ENCODE measurements at places on chromosomes 11 and 22. TPM values are rescaled to one million over a fixed set of nuclear protein-coding genes. Genes with fewer than 3 reads are reported as not detected.

The ROM1 gene
- total RNA-seq = 9.7 TPM

GRCh38 chr22:24952837-24953383 is 394 bp downstream of the KIAA1671 start:
- DNase-seq = peak; percentile 67

The TRIM22 gene
- total RNA-seq = 30.3 TPM

- no peak for DNase-seq
Observed at GRCh38 chr11:17811352-17811751, 76.8 kb downstream of the KCNC1 start.

DNA sequence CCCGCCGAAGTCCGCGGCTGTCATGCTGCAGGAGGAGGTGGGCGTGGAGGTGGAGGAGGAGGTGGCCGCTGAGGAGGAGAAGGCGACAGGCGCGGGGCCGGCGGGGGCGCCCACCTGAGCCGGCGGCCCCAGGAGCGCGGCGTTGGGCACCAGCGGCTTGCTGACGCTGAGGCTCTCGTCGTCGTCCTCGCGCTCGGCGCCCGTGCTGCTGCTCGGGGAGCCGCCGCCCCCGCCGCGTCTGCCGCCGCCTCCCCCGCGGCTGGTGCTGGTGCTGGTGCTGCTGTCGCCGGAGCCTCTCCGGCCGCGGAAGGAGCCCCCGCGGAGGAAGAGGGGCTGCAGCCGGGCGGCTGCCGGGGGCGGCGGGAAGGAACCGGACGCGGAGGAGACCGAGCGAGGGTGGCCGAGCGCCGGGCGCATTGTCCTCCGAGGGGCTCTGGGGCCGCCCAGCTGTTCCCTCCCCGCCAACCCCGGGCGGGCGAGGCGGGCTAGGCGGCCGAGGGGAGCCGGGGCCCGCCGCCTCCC is 388 bp downstream of the TMEM121B start:
- DNase-seq = peak; percentile 31

DNA sequence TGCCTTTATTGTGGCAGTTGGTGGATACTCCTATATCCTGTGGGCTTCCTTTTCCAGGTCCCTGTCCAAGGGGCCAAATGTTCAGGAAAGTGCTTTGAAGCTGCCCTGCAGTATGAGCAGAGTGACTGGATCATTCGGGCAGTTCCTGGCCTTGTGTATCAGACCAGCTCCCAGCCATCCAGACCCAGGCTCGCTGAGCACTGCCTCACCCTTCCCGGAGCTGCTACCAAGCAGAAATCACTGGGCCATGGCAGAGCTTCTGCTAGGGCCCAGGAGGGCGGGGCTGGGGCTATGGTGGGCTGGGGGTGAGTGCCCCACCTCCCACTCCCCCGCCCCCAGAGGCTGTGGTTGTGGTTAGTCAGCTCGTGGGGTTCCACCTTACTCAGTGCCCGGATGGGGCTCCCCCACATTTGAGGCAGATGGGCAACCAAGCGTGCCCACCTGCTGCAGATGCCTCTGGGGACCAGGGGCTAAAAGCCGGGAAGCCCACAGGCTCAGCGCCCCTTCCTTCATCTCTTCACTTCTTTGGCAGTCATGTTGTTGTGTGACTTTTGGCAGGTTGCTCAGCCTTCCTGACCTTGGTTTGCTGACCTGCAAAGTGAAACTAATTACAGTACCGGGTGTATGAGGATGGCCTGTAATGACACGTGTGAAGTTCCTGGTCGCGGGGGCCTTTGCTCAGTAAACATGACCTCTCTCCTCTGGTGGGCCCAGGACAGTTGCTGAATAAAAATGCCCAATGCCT is 2.1 kb upstream of the LRRC32 start:
- no peak for DNase-seq

The KCNE3 gene
- 4.1 TPM for total RNA-seq

The WT1 gene
- total RNA-seq = 189 TPM

The HPX gene
- total RNA-seq = 2.7 TPM

GRCh38 chr11:72812604-72812966 is 1.6 kb upstream of the ATG16L2 start:
- no peak for DNase-seq

GRCh38 chr11:10727146-10727851 is 23.7 kb upstream of the CTR9 start:
- no peak for DNase-seq

The SLC17A6 gene
- total RNA-seq = not detected

DNA sequence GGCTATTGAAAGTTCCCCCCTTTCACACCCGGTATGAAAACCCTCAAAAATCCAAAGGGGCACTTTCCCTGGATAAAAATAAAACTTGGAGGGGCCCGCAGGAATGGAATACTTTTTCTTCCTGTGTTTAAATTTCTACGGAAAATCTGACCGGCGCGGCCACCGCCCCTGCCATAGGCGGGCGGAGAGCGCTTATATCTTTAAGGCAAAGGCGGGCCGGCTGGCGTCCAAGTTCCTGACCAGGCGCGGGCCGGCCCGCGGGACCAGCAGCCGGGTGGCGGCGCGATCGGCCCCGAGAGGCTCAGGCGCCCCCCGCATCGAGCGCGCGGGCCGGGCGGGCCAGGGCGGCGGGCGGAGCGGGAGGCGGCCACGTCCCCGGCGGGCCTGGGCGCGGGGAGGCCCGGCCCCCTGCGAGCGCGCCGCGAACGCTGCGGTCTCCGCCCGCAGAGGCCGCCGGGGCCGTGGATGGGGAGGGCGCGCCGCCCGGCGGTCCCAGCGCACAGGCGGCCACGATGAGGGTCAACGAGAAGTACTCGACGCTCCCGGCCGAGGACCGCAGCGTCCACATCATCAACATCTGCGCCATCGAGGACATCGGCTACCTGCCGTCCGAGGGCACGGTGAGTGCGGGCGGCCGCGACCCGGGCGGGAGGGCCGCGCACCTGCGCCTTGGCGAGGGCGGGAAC is at the start of gene ANO1:
TSS of gene ANO1 (plus strand) at position 223 of the 686 bp plus-strand sequence. CDS start at position 513, 290 bp downstream.
- peak; percentile 28 for DNase-seq

The DRICH1 gene
- total RNA-seq = 44.2 TPM

The OR52N4 gene
- not detected for total RNA-seq

GRCh38 chr22:39369186-39369585 is 19.4 kb downstream of the SYNGR1 start:
- no peak for DNase-seq

GRCh38 chr11:16013649-16014275 is 342.6 kb downstream of the SOX6 start:
- no peak for DNase-seq

GRCh38 chr11:96207459-96208449 is 135.2 kb downstream of the MAML2 start:
- no peak for DNase-seq

DNA sequence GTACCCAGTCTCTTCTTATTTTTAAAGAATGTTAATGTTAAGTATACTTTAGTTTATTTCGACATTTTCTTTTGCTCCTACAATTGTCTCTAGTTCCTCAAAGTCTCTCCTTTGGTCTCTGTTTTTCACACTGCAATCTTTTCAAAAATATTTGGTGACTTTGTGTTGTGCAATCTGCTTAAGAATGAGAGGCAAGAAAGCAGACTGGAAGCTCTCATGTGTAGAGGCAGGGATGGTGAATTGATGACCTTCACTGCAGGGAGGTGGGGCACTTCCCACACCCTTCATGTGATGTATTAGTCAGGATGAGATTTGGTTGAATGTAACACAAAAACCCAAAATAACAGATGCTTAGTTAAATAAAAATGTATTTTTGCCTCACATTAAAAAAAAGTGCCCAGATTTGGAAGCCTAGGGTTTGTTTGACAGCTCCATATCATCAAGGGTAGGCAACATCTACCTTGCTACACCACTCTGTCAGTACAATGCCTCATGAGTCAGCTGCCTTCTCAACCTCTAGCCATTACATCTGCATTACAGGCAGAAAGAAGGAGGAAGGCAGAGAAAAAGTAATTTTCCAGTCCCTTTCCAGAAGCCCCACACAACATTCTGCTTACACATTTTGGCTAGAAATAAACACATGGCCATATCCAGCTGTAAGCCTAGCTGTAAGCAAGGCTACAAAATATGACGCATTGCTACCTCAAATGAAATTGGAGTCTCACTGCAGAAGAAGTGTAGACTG is 3.8 kb upstream of the MMP27 start:
- no peak for DNase-seq

DNA sequence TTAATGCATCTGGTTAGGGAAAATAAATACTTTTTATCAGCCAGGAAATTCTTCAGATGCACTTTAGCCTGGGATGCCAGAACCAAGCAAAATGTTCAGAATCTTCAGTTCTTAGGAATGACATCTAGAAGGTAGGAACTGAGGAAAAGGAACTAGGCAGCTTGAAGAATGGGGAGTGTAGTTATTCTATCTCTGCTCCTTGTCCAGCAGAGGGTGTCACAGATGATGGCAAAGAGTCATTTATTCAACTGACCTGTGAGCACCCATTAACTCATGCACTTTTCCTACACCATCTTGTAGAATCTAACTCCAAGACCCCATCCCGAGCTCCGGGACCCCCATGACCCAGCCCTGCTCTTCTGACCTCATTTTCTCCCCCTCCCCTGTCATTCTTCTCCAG is 122.1 kb upstream of the ISX start:
- no peak for DNase-seq

DNA sequence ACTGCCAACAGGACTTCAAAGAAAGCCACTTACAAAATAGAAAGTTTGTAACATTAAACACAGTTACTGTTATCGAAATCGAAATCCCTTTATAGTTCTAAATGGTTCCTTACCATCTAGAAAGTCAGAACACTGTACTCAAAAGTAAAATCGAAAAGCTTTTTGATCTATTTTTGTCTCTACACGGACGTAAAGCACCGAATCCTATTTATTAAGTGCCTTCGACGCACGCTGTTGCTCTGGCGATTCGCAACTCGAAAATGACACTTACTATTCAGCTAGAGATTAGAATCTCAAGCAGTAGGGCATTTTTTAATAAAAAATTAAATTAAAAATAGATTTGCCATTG is 78.3 kb downstream of the LARGE1 start:
- no peak for DNase-seq

GRCh38 chr22:45429981-45430775 is 16.7 kb downstream of the RIBC2 start:
- DNase-seq = no peak

GRCh38 chr11:128520888-128521681 is 66.3 kb downstream of the ETS1 start:
- no peak for DNase-seq

DNA sequence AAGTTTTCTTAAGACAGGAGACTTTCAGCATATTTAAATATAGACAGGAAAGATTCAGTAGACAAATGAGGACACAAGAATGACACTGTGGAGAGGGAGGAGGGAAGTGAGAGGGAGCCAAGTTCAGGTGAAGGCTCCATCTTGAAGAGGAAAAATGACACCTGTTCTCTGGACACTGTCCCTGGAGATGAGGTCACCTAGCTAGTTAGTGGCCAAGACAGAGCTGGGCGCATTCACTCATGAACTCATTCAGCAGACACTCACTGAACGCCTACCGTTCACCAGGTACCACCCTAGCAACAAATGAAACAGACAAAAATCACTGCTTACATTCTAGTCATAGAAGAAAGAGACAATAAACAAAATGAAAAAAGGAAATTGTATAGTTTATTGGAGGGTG is 103.3 kb upstream of the PARVA start:
- no peak for DNase-seq

The NAV2 gene
- 6.0 TPM for total RNA-seq

GRCh38 chr11:114099392-114100178 is 40.1 kb downstream of the ZBTB16 start:
- no peak for DNase-seq

DNA sequence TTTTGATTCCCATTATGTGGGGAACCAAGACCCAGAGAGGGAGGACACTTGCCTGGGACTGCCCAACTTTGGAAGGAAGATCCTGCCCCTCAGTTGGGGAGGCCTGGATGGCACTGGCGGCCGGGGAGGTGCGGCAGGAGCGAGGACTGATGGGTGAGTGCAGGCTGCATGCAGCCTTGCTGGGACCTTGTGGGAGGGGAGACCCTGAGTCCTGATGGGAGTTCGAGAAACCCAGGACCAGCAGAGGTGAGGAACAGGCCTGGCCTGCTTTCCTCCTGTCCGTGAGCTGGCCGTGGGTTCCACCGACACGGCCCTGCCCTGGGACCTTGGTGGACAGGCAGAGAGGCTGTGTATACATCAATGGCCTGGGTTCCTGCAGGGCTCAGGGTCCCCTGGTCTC is 19.3 kb upstream of the SMIM38 start:
- DNase-seq = no peak

DNA sequence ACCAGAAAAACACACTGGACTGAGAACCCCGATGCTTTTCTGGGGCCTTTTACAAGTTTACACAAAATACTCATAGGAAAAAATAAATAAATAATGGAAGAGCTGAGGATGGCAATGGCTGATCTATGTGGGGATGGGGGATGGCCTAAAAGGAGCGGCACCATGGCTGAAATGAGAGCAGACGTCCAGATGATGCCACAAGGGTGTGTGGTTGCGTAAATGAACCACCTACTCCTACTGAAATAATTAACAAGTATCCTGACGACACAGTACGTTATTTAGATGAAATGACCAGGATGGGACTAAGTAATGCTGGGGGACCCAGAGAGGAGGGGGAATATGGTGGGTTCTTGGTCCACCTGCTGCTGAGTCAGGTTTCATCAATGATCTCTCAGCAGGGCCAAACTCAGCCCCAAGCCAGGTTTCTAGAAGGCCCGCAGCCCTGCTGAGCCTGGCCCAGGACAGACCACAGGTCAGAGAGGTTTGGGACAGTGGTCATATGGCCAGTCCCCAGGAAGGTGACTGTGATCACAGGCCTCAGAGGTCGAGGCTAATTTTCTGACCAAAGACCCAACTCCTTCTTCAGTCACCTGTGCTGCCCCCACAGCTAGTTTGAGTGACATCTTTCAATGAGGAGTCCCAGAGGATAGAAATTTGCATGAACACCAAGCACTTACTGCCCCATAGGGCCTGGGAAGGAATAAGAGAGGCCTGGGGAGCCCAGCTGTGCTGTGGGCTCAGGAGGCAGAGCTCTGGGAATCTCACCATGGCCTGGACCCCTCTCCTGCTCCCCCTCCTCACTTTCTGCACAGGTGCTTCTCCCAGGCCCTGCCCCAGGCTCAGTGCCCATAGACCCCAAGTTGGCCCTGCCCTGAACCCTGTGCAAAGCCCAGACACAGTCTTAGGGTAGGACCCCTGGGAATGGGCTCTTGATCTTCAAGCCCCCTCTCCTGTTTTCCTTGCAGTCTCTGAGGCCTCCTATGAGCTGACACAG is 76.3 kb upstream of the IGLL5 start:
- DNase-seq = no peak

The PLEKHB1 gene
- 71.5 TPM for total RNA-seq

DNA sequence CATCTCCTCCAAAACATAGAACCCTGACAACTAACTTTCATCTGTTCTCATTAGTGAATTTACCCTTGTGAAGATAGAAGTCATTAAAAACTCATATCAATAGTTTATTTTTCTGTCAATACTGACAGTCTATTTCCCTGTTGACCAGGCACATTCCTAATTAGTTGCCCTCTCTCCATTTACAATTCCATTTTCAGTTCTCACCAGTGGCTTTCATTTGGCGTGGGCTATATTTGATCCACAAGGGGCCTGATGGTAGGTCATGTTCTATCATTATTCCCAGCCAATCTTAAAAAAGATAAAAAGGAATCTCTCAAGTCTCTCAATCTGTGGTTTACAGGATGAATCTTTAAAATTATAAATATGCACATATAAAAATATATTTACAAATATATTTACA is 3.9 kb upstream of the AKIP1 start:
- DNase-seq = no peak

GRCh38 chr11:94131718-94132115 is 3.1 kb downstream of the PANX1 start:
- DNase-seq = peak; percentile 53

GRCh38 chr11:32332990-32333319 is 102.4 kb downstream of the WT1 start:
- DNase-seq = peak; percentile 37

GRCh38 chr11:35165423-35166368 is 26.7 kb downstream of the CD44 start:
- peak; percentile 33 for DNase-seq

Measured in testis (tissue), 5 donors.